ENCODE measurements at places on chromosomes 7 and 10.

GRCh38 chr10:35458500-35459448, 122.5 kb downstream of the CCNY start:
- no peak for DNase-seq

- no peak for DNase-seq
Observed at GRCh38 chr7:24981171-24981951, 1.4 kb upstream of the OSBPL3 start.

- no peak for DNase-seq
Observed at GRCh38 chr10:129882291-129883010, 81.6 kb downstream of the EBF3 start.

- no peak for DNase-seq
Observed at GRCh38 chr10:121063744-121064143, 212.6 kb downstream of the WDR11 start.

DNA sequence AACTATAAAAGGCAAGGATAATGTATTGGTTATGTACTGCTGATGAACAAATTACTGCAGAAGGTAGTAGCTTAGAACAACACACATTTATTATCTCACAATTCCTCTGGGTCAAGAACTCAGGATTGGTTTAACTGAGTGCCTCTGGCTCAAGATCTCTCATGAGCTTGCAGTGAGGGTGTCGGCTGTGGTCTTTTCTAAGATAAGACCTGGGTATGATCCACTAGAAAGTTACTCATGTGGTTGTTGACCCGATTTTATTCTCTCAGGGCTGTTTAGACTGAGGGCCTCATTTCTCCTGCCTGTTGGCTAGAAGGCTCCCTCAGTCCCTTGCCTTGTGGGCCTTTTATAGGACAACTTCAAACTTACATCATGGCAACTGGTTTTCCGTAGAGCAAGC, 86.7 kb downstream of the VWDE start:
- no peak for DNase-seq
